ENCODE measurements at places on chromosomes 6 and 20.
A peak's percentile ranks its signal among the peaks of the same experiment; 100 is the strongest.

DNA sequence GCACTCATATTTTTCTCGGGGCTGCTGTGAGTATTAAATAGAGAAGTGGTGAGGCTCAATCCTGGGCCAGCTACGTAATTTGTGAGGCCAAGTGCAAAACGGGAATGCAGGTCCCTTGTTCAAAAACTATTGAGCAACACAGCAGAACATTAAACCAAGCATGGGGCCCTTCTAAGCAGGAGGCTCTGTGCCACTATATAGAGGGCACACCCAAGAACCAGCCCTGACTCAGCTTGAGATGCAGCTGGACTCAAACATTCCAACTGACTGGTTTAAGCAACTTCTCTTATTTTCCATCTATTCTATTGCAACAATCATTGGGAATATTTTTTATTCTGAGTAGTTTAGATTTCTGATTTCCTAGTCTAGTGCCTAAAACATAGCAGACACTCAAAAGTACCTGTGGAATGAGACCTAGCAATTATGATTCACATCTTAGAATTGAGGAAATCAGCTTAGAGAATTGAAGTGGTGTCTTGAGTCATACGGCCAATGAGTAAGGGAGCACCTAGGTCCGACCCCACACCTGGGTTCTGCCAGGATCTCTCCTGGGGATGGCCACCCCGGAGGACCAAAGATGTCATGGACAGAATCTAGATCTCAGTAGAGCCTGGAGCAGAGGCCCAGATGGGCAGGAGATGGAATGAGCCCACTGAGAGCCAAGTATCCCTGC lies 1.3 kb downstream of the SIRPB2 start:
- DNase-seq = peak; percentile 28

DNA sequence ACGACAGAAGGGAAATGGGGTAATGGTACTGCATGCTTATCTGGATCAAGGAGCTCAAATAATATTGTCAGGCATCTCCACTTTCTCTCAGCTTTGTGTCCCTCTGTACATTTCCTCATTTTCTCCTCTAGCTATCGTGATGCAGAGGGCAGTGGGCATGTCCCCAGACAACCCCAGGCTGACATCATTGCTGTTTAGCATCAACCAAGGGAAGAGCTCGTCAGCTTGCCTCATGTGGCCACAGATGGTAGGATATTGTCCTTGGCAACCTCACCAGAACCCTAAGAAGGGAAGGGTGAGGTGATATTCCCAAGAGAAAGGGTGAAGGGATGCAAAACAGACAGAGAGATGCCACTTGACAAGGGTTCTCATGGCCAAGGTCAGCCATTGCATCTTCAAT lies 58.3 kb downstream of the MAFB start:
- no peak for DNase-seq

DNA sequence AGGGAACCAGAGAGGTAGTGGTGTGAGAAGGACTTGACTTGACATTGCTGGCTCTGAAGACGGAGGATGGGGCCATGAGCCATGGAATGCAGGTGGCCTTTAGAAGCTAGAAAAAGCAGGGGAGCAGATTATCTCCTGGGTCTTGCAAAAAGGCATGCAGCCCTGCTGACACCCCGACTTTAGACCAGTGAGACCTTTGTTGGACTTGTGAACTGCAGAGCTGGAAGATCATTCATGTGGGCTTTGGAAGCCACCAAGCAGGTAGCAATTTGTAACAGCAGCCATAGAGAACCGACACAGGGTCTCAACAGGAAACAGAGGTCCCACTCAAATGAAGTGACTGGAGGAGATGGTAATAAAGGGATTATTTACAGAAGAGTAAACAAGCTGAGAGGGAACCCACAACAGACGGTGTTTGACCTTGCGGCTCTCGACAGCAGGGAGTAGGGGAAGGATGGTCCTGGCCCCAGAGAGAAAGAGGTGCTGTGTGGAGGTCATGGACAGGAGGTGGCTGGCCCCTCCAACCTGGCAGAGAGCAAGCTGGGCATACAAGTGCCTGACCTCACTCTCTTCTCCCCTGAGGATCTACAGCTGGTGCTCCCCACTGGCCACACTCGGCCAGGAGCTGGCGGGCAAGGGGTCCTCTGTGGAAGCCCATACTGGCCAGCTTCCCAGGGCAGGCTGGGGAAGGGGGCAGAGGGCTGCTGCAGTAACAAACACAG lies 43.9 kb downstream of the SLC22A23 start:
- DNase-seq = no peak

- no peak for DNase-seq
Observed at GRCh38 chr20:1938464-1939269, 43.5 kb downstream of the SIRPA start.

DNA sequence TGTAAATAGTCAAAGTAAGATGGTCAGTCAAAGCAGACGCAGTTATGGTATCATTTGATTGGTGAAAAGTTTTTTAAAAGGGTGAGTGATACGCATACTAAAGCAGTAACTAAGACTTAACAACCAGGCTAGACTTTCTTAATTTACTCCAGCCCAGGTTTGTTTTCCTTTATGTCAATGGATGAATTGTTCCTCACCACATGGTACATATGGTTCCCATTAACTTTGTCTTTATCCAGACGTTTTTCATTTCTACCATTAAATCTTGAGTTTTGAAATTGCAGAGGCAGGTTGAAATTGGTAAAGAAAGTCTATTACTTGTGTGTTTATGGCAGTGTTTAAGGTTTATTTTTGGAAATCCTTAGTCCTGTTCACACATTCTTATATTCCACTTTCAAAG lies 98.5 kb upstream of the SCGN start:
- no peak for DNase-seq

GRCh38 chr20:31523361-31524283 lies 9.4 kb downstream of the HM13 start:
- DNase-seq = no peak

DNA sequence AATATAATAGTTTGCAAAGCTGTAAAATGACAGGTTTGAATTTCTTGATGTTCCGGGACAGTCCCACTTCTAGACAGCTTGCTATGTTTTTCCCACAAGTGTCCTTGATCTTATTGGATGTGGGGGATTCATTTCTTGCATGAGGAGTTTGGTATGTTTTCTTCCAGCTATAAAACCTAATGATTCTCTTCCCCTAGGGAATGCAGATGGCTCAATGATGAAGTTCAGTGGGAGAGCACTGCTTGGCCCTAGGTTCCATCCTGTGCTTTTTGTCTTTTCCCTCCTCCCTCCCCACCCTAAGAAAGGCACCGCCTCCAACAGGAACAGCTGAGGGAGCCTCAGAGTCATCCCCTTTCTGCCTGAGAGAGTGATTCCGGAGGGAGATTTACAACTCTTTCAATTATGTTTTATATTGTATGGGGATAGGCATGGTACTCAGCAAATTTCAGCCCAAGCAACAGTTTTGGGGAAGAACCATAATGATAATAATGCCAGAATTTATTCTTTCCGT lies 149.2 kb downstream of the PHACTR1 start:
- no peak for DNase-seq

DNA sequence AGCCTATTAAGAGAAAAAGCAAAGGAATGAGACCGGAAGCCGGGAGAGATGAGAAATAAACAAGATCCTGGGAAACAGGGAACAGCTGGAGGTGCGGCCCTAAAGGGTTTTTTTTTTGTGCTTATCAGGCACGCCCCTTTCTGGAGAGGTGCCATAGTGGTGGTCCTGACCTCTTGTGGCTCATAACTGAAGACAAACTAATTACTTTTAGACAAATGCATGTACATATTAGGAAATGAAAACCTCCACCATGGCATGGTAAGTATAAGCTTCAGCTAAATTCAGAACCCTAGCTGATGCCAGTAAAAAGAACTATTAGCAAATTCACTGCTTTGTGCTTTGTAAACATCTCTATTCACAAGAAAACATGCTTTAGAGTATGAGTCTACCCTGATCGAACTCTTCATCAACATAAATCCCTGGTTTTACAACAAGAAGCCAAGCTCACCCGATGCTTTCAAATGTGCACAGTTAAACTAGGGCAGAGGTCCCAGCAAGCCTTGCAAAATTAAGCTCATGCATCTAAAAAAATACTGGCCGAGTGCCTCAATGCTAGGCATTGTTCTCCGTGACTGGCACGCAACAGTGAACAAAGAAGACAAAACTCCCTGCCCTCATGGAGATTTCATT lies 96.4 kb upstream of the MRPS10 start:
- no peak for DNase-seq

DNA sequence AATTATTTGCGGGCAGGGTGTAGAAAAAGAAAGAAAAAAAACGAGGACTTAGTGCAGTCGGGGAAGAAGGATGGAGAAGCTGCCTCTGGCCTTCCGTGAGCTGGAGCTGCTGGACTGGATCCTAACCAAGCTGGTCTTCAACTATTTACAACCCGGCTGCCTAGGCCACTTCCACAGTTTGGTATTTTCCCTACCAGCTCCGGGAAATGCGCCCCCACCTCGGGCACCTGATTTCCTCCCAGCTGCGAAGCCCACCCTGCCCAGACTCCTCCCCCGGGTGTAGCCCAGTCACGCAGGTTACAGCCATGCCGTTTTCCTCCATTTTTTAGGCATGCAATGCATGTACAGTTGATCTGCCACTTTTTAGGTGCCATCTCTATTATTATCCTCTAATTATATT lies 21.2 kb downstream of the THEMIS start:
- no peak for DNase-seq

DNA sequence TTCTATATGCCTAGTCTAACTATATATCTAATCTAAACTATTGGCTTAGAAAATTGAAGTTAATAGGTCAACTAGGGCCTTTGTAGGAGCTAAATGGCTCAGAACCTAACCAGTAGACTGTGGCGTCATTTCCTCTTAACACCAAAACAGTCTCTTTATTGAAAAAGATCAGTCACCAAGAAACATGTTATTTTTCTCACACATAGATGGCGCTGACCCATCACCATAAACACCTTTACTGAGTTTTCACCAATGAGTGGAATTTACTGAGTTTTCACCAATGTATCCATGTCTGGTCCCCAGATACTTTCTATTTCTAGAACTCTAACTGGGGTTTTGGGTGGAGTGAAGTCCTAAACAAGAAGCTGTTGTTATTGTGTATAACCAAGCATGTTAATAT lies 636.0 kb downstream of the BCKDHB start:
- no peak for DNase-seq

DNA sequence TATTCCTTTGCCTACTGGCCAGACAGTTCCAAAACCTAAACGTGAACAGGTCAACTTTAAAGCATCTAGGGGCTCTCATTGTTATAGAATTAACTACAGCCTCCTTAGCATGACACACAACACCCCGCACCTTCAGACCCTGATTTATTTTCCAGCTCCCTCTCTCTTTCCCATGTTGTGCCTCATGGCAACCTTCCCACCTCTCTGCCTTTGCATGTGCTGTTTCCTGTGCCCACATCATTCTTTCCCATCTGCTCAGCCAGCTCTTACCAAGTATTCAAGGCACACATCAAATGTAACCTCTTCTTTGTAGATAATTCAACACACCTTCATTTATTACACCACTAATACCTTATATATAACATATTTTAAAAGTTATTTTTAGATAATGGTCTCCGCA lies 291.0 kb downstream of the COL12A1 start:
- DNase-seq = no peak

GRCh38 chr20:4533368-4534133 lies 188.2 kb upstream of the PRND start:
- no peak for DNase-seq

- no peak for DNase-seq
Observed at GRCh38 chr6:90218959-90219208, 77.8 kb downstream of the BACH2 start.

DNA sequence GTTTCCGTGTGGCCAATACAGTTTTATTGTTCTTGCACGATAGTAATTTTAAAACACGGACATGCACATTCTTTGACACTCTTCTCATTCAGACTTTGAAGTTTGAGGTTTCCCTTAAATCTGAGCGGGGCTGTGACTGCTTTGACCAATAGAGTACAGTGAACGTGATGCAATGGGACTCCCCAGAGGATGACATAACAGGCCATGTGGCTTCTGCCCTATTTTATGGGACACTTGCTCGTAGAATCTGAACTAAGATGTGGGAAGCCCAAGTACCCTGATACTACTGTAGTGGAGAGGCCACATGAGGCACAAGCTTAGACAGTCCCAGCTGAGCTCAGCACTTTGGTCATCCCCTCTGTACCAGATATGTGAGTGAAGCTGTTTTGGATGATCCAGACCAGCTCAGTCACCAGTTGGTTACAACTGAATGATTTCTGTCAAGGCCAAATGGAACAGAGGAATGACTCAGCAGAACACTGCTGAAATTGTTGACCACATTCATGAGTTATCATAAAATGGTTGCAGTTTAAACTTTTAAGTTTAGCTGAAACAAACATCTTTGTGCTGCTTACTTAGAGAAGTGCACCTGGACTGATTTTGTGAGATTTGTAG lies 279.4 kb downstream of the RFPL4B start:
- no peak for DNase-seq

GRCh38 chr6:43600595-43600994 lies 24.6 kb downstream of the POLH start:
- no peak for DNase-seq

- no peak for DNase-seq
Observed at GRCh38 chr6:127200114-127200513, 66.5 kb upstream of the RNF146 start.

DNA sequence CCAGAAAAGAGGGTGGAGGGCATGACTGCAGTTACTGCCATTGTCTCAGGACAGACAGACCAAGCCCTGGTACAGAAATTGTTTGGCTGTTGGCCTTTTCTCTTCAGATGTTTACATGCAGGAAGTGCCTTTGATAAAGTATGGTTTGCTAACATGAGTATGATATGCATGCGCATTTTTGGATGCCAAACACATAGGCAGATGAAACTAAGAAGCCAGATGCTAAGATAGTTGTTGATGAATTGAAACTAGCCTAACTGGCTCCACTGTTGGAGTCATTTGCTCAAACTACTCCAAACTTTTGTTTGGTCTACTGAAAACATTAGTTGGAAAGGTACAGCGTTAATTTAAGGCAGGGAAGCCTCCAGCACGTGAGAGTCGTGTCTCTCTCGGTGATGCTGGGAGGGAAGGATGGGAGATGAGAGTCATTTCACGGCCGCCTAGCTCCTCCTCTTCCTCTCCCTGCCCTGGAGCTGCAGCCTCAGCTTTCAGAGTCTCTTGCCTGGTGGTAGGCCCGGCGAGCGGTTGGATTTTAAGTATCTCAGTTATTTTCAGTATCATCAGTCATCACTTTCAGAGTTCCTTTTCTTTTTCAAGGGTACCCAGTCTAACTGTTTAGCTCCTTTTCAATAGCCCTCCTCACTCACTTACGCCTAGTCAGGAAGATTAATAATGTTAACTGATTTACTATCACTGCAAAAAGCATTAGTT lies 29.7 kb downstream of the RREB1 start:
- peak; percentile 72 for DNase-seq

DNA sequence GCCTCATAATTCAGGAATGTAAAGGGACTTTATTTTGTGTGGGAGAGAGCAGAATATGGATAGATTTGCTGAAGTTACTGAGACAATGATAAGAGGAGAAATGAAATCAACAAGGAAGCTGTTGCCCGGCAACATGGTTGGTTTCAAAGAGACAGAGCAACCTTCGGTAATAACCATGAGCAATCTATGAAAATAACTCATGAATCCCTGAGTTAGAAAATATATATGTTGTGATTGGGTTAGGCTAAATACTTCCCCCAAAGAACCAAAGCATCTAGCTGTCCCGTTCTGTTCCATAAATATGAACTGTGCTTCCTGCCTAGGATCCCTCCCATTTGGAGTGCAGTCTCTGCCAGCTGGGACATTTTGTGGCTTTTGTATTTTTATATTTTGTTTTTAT lies 23.1 kb downstream of the SERPINB1 start:
- no peak for DNase-seq

- no peak for DNase-seq
Observed at GRCh38 chr20:51651921-51652549, 109.5 kb upstream of the NFATC2 start.

- DNase-seq = no peak
Observed at GRCh38 chr6:67640484-67640883, 994.6 kb upstream of the ADGRB3 start.

Data from gastrocnemius medialis (tissue), 4 donors.